ENCODE measurements at places on chromosomes 1 and 21.

GRCh38 chr1:209774592-209774991, 9.8 kb downstream of the C1orf74 start:
- no peak for DNase-seq

- DNase-seq = no peak
These were observed 12.3 kb downstream of the PATJ start for GRCh38 chr1:61754545-61754944.

- peak; percentile 8 for DNase-seq
These were observed 10.0 kb downstream of the LAMC1 start for GRCh38 chr1:183033205-183033604.

DNA sequence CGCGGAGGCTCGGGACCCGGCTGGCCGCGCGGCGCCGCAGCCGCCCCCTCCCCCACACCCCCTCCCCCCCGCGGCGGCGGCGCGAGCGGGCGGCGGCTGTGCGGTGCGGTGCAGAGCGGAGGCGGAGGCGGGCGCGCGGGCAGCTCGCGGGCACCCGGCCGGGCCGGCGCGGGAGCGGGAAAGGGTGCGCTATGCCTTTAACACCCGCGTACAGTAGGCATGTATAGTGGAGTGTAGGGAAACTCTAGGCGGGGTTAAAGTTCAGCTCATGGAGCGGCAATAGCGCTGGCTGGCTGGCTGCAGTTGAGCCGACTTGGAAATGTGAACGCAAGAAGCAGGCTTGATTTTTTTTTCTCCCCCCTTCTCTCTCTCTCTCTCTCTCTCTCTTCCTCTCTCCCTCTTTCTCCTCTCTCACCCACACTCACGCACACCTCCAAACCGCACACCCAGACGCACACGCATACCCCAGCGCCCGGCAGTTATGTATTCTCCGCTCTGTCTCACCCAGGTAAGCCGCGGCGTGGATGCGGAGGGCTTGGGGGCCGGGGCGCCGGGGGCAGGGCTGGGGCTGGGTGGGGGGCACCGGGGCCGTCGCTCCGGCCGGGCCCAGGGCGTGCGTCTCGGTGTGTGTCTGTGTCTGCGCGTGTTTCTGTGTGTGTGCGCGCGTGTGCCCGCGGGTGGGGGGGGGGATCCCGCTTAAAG, at the start of gene NFIA:
Gene NFIA, plus strand, starts transcription at position 251 of the 702 bp plus-strand sequence.
- peak; percentile 24 for DNase-seq
